ENCODE measurements at places on chromosomes 16 and 17.

- DNase-seq: no peak
Measured at GRCh38 chr17:77096570-77097214, 44.1 kb upstream of the SEC14L1 start.

- DNase-seq: no peak
Measured at GRCh38 chr17:27631411-27631760, 398 bp downstream of the LGALS9 start.

- no peak for DNase-seq
Measured at GRCh38 chr16:84989749-84990620, 21.4 kb downstream of the ZDHHC7 start.

- no peak for DNase-seq
Measured at GRCh38 chr17:16939606-16940115, 32.3 kb downstream of the TNFRSF13B start.

DNA sequence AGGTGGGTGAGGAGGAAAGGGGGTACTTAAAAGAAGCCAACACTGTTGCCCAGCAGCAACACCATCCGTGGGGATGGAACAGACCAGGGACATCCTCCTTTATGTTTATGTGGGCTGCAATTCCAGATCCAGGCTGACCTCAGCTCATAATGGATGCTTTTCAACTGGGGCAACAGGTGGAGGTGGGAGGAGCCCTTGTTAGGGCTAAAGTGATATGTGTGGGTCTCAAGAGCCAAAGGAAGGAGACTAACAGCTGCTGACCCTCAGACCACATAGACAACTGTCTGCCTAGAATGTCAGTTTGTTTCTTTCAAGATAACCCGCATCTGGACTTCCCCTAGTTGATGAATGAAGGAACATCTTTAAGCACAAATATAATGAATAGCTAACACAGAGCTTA lies 2.0 kb upstream of the INPP5K start:
- DNase-seq: no peak

DNA sequence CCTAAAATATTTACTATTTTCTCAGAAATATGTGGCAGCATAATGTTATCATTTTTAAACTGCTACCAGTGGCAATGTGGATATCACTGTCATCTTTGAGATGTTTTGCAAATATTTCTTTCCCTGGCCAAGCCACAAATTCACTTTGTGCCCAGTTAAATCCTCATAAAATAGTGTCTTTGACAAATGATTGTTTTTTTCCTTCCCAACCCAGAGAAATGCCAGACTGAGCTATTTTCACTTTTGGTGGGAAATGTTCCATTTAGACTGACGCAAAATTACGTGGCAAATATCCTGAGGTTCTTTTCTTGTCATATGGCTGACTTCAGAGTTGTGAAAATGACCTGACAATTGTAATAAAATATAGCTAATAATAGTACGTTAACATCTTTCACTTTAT lies 807.0 kb upstream of the SOX9 start:
- DNase-seq: no peak

- DNase-seq: no peak
Measured at GRCh38 chr17:64313534-64313933, 50.5 kb upstream of the TEX2 start.

DNA sequence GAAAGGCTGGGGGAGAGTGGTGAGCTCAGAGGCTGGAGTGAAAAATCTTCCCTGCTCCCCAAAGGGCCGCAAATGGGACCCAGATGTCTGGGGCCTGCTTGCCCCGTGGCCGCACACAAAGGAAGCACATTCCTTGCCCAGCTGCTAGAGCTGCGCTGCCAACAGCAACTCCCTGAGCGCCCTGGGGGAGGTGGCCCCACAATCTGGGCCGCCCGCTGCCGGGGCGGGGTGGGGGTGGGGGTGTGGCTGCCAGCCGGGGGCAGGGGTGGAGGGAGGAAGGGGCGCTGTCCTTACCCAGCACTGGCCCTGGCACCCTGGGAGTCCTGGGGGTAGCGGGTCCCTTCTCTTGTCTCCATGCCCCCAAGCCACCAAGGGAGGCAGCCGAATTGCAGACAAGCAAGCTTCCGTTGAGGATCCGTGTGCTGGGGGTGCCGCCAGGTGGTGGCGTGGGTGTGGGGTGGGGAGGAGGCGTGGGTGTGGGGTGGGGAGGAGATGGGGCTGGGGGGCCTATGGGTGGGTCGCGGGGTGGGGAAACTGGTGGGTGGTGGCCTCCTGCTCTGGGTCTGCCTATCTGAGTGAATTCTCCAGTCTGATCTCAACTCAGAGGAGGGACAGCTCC lies 48.4 kb upstream of the PABPN1L start:
- no peak for DNase-seq

DNA sequence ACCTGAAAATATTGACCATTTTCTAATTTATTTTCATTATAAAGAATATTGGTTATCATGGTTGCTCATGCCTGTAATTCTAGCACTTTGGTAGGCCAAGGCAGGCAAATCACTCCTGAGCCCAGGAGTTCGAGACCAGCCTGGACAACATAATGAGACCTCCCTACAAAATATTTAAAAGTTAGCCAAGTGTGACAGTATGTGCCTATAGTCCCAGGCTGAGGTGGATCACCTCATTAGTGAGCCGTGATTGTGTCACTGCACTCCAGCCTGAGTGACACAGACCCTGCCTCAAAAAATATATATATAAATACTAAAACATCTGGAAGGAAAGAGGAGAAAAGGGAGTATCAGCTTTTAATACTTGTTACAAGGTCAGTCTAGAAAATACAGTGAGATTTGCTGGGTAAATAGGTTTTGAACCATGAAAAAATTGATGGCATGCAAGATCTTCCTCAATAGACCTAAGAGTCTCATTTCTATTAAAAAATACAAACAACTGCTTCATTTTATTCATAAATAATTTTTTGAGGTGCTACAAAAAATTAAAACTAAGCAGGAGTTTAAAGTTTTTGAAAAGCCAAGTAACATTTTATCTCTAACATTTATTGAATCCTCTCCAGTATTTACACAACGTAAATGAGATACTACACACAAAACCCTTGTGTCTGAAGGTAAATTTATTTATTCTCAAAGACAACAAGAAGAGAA lies 47.7 kb downstream of the TUBD1 start:
- DNase-seq: no peak

- DNase-seq: no peak
Measured at GRCh38 chr16:50440531-50440930, 71.7 kb upstream of the BRD7 start.

DNA sequence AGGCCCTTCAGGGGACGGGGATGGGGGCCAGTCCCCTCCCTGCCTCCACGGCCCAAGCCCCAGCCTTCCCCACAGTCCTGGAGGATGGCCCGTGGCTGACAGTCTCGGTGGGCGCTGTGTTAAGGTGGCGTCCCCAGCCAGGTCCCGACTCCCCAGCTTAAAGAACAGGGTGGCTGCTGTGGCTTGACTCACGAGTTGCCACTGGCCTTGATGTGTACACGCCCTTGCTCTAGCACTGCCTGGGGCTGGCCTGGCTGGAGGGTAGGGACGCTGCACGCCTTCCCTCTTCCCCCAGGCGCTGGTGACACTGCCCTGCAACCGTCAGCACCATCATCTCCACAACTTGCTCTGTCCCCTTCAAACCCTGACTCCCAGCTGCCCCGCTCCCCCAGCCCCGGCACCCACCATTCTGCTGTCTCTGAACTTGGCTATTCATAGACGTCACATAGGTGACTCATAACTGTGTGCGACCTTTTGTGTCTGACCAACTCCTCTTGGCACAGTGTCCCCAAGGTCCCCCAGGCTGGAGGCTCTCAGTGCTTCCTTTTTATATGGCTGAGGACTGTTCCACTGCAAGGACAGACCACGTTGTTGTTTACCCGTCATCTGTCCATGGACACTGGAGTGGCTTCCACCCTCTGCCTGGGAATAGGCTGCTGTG lies 6.3 kb downstream of the GNPTG start:
- no peak for DNase-seq

DNA sequence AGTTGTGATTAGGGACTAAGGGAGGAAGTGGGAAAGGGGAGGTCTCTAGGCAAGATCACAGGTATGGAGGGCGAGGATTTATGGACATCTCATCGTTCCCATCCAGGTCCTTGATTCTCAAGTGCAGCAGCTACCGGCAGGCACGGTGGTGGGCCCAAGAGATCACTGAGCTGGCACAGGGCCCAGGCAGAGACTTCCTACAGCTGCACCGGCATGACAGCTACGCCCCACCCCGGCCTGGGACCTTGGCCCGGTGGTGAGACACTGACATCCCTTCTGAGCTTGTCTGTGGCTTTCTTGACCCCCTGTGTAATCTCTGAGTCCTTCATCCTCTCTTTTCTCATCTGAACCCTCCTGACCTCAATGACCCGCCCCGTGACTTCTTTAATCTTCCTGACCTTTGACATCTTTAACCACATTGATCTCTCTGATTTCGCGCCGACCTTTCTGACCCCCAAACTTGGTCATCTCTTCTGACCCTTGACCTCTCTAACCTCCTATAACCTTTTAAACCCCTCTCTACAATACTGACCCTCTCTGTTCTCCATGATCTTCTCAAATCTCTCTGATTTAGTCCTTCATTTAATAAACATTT lies 3.8 kb downstream of the PLD2 start:
- no peak for DNase-seq

- DNase-seq: no peak
Measured at GRCh38 chr16:83870830-83871229, 28.1 kb upstream of the MLYCD start.

DNA sequence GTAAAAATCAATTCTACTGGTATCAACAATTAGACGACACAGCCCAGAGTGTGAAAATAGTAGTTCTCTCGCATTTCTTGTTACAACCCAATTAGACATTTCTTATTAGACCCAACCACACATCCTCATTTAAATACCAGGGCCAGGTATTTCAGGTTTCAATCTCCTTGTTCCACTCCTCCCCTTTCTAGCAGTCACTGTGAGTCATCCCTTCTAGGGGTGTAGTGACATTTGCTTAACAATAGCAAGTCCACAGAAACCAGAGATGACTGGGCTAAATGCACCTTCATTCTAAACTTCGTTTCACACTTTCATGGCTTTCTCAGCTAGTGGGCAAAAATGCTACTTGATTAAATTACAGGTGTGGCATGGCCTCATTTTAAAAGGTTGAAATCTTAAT lies 116.9 kb upstream of the CACNG3 start:
- peak; percentile 22 for DNase-seq

DNA sequence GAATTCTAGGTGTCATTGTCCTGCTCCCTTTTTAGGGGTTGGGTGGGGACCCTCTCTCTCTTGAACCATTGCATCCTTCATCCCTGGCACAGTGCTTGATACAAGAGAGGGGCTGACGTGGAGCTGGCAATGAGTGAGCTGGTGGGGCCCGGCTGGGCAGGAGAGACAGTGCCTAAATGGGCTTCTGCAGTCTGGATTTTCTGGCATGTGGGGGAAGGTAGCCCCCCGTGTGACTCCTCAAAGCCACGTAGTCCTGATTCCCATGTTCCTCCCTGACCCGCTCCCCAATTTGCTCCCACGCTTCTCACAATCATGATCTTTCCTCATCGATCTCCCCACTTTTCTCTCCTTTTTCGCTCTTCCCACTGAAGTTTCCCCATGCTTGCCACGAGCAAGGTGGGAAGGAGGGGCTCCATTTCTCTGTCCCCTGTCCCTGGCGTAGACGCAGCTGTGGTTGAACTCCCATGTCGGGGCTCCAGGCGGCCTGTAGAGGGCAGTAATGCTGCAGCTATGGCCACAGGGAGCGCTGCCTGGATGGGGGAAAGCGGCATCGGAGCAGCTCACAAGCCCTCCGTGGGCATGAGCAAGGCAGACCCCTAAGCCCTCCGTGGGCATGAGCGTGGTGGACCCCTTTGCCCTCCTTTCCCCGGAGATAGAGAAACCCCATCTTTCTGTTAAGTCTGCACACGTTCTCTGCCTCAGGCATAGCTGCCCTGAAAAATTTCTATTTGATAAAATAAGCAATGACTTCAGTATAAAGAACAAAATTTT lies 47.5 kb downstream of the HAPSTR1 start:
- DNase-seq: peak; percentile 76

GRCh38 chr17:19024101-19025078 lies 19.8 kb upstream of the FAM83G start:
- no peak for DNase-seq

GRCh38 chr17:42038221-42038973 lies 12.0 kb downstream of the C17orf113 start:
- no peak for DNase-seq

- DNase-seq: no peak
Measured at GRCh38 chr17:10082795-10083194, 115.6 kb downstream of the GAS7 start.

- DNase-seq: peak; percentile 9
Measured at GRCh38 chr16:50884066-50884860, 142.4 kb downstream of the CYLD start.

GRCh38 chr17:81309140-81309858 lies 14.2 kb upstream of the SLC38A10 start:
- peak; percentile 56 for DNase-seq

- DNase-seq: peak; percentile 53
Measured at GRCh38 chr17:66466840-66467367, 164.5 kb downstream of the PRKCA start.

- no peak for DNase-seq
Measured at GRCh38 chr17:76051561-76051960, 20.8 kb downstream of the SRP68 start.

- no peak for DNase-seq
Measured at GRCh38 chr16:13988038-13988437, 68.1 kb downstream of the ERCC4 start.

DNA sequence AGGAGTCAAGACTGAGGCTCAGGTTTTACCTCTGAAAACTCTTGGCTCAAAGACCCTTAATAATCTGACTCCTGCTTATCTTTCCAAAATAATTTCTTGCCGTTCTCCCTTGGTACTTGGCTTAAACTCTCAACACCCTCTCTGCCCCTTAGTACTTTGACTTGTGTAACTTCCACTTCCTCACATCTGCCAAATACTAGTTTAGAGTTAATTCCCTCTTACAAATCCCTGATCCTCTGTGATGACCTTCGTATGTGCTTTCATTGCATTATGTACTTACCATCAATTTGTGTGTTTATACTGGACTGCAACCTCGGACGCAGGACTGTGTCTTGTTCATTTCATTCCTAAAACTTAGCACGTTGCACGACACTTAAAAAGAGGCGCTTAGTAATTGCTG lies 35.2 kb downstream of the ZNF207 start:
- DNase-seq: no peak

DNA sequence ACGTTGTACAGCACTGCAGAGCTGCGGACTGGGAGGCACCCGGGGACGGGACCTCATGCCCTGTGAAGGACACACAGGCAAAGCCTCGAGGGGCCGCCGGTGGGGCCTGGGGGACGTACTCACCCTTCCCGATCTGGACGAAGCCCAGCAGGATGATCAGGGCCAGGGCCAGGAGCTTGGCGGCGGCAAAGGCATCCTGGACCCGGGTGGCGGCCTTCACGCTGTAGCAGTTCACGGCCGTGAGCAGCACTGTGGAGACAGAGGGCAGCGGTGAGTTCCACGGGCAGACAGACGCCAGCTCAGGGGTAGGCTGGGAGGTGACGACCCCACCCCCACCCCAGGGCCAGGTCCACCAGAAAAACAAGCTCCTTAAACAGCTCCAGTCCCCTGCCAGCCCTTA lies 17.7 kb downstream of the SLC7A5 start:
- DNase-seq: no peak

GRCh38 chr17:79325709-79326430 lies 251.2 kb downstream of the ENGASE start:
- DNase-seq: no peak
